ENCODE measurements at places on chromosomes 7 and 10.

- DNase-seq: no peak
These were observed 85.1 kb downstream of the CPED1 start for GRCh38 chr7:121073463-121074099.

DNA sequence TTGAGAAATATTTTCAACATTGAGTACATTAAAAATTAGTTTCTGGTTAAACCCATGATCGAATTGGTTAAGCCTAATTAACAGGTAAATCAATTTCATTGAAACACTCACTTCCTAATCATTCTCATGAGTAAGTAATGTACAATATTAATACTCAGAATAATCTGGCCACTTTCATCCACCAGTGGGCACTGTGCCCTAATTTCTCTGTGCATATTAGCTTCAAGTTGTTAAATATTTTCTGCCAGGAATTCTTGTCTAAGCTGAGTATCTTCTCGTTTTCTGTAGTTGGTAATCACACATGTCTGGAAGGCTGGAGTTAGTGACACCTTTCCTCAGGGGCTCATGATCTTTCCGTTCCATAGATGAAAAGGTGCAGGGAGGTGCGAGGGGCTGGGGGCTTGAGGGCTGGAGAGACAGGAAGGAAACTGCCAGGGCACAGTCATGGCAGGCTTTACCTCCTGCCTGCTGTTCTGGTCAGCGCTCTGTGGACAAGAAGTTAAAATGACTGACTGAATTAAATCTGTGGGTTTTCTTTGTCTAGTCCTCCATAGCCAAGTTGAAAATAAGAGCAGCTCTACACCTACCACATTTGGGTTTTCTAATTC is 71.9 kb downstream of the WIPF3 start:
- DNase-seq: no peak

- no peak for DNase-seq
These were observed 334.4 kb downstream of the ADARB2 start for GRCh38 chr10:1402816-1403507.

DNA sequence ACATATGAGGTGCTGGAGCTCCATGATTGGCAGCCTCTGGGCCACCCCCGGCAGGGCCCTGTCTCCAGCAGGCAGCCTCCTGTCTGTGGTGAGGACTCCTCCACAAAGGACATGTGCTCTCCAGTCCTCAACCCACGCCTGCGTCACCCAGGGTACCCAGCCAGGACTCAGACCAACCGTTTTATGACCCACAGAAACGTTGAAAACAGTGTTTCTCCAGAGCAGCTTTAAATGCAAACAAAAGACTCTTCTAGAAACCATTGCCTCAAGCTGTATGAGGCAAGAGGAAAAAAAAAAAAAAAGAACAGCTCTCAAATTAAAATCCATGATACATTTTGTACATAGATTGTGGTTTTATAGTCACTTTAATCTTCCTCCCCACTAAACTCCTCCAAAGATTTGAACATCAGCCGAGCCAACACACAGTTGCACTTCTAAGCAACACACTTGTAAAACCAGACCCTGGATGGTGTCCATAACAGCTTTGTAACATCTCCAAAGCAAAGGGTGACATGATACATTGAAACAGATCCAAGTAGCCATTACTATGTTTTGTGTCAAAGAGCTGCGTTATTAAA is 175.0 kb upstream of the LYZL2 start:
- no peak for DNase-seq

DNA sequence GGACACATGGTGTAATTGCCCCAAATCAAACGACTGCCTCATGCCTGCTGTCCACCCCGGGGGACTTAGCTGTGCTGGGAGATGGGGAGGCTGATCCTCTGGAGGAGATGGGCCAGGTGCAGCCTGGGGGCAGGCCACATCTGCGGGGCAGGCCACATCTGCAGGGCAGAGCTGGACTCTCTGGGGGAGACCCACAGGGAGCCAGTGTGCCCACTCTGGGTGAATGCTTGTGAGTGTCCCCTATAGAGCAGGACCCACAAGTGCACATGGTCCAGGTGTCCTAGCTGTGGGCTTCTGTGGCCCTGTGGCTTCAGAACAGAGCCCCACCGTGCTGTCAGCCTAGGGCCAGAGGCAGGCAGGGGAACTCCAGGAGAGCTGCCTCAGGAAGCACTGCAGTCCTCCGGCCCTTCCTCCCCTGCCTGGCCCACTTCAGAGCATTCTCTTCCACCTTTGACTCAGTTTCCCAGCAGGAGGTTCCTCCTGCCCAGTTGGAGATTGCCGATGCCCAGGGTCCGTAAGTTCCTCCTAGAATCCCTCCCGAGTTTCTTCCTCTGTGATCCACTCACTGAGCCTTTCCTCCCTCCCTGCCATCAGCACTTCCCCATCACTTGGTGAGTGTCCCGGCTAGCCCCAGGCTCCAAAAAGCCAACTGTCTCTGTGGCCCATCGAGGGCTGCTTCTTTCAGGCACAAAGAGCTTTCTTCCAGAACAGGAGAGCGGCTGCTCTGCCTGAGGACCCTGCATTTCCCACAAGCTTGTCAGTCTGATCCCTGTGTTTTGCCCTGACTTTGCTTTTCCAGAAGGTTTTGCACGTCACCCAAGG is 50.3 kb downstream of the ADCYAP1R1 start:
- no peak for DNase-seq

DNA sequence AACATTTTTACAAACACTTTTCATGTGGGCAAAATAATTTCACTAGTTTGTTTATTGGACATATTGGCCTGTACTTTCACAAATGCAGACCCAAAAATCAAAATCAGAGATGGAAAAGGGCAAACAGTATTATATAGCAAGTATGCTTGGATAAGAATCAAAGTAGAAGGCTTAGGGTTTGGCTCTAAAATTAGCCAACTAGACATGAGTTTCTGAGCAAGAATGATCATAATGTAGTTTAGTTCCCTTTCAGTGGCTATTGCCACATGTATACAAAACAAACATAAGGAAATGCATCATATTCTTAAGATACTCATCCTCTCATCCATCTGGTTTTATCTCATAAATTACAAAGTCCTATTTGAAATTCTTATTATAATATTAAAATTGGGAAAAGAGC is 132.5 kb downstream of the IMMP2L start:
- no peak for DNase-seq

DNA sequence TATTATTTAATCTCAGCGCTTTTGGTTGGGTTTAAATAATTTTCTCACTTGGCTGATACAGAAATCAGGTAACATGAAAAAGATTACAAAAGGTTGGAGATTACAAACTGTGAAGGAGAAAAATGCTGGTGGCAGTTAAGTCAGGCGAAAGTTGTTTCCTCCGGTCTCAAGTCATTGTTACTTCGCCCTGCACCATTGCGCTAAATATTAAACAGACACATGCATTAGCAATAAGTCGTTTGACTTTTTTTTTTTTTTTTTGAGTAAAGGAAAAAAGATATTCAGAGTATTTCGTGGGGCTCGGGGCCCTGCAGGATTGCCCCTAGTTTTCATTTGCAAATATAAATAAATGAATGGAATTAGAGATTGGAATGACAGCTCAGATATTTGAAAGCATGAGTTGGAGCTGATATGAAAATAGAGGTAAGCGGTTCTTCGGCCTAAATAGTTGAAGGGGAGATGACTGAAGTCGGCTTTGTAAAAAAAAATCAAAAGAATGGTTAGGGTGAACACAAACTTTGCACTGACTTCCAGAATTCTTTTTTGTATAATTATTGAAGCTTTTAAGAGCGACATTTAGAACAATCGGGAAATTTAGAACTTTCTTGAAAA is 914 bp downstream of the SDHAF3 start:
- no peak for DNase-seq

DNA sequence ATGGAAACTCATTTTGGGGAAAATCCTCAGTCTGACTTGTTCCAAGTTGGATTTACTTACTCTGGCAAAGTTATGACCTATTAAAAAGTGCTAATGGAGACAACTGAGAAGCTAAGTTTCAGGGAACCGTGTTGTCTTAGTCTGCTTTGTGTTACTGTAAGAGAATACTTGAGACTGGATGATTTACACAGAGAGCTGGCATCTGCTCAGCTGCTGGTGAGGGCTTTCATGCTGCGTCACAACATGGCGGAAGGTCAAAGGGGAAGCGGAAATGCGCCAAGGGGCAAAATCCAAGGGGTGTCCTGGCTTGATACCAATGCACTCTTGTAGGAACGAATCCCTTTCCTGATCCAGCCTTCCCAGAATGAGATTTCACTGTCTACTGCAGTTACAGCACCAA is 46.4 kb downstream of the MTURN start:
- no peak for DNase-seq

GRCh38 chr7:235576-236395 is 43.4 kb downstream of the FAM20C start:
- DNase-seq: no peak

DNA sequence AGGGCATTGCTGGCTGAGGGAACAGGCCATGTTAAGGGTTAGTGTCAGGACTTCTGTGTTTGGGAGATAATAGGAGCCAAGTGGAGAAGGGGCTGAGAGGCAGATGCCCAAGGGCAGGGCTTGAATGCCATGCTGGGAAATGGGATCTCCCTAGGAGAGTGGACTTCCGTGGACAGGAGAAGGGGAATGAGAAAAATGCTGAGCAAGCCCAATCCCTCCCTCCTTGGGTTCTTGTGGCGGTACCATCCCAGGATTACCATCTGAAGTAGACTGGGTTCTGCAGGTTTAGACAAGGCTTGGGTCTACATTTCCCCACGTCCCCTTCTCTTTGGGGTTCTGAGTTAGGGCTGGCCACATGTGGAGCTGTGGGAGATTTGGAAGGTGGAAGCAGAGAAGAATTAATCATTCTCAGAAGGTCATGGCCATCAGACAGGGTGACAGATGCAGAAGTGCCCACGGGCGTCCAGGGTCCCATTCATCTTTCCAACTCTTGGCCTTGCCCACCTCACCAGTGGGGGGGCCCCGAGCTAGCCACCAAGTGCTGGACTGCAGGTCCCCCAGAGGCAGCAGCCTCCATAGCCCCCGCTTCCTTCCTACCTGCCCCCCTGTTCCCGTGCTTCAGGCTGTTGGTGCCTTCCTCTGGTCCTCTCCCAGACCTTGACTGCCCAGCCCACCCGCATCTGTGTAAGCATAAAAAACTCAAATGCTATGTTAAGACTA is 354.8 kb downstream of the RPS24 start:
- DNase-seq: no peak

DNA sequence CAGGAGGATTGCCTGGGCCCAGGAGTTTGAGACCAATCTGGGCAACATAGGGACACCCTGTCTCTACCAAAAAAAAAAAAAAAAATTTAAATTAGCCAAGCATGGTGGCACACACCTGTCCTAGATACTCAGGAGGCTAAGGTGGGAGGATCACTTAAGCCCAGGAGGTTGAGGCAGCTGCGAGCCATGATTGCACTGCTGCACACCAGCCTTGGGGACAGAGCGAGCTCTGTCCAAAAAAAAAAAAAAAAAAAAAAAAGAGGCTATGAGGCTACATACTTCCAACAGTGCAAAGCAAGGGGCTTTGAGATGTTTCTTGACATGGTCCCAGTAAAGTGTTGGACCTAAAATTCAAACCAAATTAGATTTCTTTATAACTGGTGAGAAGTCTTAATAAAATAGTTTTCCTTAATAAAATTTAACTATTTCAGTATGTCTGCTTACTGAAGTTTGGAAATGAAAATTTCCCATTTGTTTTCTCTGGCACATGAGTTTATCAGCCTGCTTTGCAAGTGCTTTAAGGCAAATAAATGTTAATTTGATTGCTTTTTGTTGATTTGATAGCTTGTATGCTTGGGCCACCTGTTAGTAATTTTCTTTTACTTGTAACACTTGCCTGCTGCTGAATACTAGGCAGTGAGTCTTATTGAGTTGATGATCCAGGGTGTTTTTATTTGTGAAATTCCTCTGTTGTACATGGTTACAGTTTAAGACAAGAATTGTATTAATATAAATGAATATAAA is 16.1 kb downstream of the CALU start:
- no peak for DNase-seq

GRCh38 chr7:29866490-29866930 is 60.2 kb downstream of the WIPF3 start:
- DNase-seq: peak; percentile 15

- DNase-seq: no peak
These were observed 167.2 kb upstream of the PPP2R2D start for GRCh38 chr10:131733596-131733995.

- DNase-seq: no peak
These were observed 9.3 kb downstream of the ZNF212 start for GRCh38 chr7:149248777-149249176.

- peak; percentile 32 for DNase-seq
These were observed 136.6 kb downstream of the PTPN20 start for GRCh38 chr10:47047577-47048525.

GRCh38 chr10:3398825-3399646 is 226.5 kb upstream of the PITRM1 start:
- no peak for DNase-seq

DNA sequence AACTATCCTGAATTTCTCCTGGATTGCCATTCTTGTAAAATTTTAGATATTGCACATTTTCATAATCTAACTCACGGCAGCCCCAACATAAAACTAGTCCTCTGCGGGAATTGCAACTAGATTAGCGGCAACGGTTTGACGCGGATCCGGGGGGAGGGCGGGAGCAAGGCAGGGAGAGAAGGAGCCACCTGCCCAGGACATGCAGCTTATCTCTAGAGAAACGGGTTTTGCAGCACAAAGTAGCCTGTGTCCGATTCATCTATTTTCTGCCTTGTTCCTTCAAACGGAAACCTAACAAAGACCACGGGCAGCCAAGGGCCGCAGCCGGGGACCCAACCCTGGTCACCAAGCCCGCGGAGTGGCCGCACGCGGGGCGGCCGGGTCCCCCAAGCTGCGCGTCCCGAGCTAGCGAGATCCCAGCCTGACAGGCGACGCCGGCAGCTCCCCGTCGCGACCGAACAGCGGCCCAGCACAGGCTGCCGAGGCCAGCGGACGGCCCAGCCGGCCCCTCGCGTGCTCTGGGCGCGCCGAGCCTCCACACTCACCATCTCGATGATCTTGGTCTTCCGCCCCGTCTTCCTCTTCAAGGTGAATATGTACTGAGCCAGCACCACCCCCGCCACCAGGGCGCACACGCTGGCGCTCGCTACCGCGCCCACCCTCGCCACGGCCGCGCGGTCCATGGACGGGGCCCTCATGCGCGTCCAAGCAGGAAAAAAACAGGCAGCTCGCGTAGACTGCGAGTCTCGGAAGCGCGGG is at the start of gene NT5C3A:
Gene NT5C3A, minus strand, starts transcription at position 754 of the 759 bp plus-strand sequence. Its CDS starts 71 bp downstream, at position 683.
- DNase-seq: no peak

DNA sequence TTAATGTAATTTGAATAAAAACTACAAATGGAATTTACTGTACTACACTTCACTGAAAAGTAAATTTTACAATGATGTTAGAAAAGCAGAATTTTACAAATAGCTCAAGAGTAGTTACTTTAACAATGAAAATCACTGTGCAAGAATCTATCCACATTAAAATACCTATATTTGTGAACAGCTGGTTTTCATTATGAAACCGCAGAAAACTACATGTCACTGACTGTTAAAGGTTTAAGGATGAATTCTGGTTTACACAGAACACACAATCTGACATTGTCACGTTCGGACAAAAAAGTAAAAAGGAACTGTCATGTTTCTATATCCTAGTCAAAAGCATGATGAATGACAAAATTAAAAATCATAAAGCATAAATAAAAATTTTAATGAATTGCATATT is 415.3 kb upstream of the PRKCQ start:
- no peak for DNase-seq

GRCh38 chr10:105351187-105351586 is 710.1 kb downstream of the SORCS3 start:
- no peak for DNase-seq

- DNase-seq: no peak
These were observed 10.0 kb upstream of the INPP5F start for GRCh38 chr10:119715628-119716505.

Measured in non-pigmented ciliary epithelial cell (primary cell).